Stimulated activated CD8-positive, alpha-beta memory T cell treated with anti-CD3 and anti-CD28 coated beads, Interleukin-4, amount 100 ng/mL, for 1 hour (primary cell): ENCODE measurements at places on chromosomes 12 and 14.

GRCh38 chr12:47882781-47883546 is 21.8 kb downstream of the VDR start:
- no peak for DNase-seq

- peak; percentile 71 for DNase-seq
Observed at GRCh38 chr14:91418387-91419043, 895 bp upstream of the CCDC88C start.

- DNase-seq: no peak
Observed at GRCh38 chr14:42149609-42150261, 543.1 kb downstream of the LRFN5 start.

DNA sequence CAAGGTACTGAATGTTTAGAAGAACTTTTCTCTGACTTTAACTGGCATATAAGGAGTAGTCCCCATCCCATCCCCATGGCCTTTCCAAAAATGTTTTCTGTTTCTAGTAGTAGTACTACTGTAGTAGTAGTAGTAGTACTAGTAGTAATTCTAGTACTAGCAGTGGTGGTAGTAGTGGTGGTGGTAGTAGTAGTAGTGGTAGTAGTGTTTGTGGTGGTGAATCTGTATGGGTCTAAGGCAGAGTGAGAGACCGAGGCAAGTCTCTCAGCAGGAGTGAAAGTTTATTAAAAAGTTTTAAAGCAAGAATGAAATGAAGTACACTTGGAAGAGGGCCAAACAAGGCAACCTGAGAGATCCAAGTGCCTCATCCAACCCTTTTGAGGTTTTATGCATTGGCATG is 58.6 kb downstream of the FOXN4 start:
- DNase-seq: no peak

DNA sequence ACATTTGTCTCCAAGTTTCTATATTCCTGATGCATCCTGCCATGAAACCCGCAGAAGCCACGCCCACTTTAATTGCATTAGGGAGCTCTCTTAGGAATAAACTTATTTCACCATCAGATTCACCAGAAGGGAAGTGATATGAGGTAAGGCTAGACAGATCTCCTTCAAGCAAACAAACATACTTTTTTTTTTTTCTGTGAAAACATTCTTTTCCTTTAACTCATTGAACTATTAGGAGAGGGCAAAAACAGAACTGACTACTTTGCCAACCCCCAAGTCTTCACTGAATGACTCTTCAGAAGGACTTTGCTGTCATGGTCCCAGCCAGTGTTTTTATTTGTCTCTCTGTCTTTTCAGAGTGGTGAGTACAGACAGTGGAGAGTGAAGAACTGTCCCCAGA is 48.4 kb downstream of the GTF2A1 start:
- DNase-seq: no peak

- DNase-seq: no peak
Observed at GRCh38 chr14:31449971-31450610, 7.2 kb downstream of the DTD2 start.

GRCh38 chr14:99050309-99050708 is 221.7 kb downstream of the BCL11B start:
- no peak for DNase-seq

- no peak for DNase-seq
Observed at GRCh38 chr14:96204151-96205058, at the start of gene BDKRB2. TSS of gene BDKRB2 (plus strand) at chr14:96204839. CDS start at chr14:96237108, 32,269 bp downstream.
